ENCODE measurements at places on chromosomes 3 and 15.
A peak's percentile ranks its signal among the peaks of the same experiment; 100 is the strongest.

GRCh38 chr3:116841003-116841735 lies 131.6 kb downstream of the TUSC7 start:
- no peak for DNase-seq
- no peak overlapping the region for H3K4me3 ChIP-seq
- H3K27me3 ChIP-seq, result no peaks in the 10 kb centered on the region
- no peaks in the 10 kb centered on the region for H3K4me1 ChIP-seq

GRCh38 chr3:157354722-157355121 lies 81.9 kb upstream of the PTX3 start:
- H3K4me1 ChIP-seq, result no peaks in the 10 kb centered on the region
- H3K36me3 ChIP-seq, result no peaks in the 10 kb centered on the region
- H3K27ac ChIP-seq, result no peak overlapping the region
- H3K4me3 ChIP-seq, result no peak overlapping the region
- DNase-seq, result no peak

GRCh38 chr3:120506076-120506827 lies 55.5 kb upstream of the FSTL1 start:
- DNase-seq, result no peak
- H3K27me3 ChIP-seq, result no peaks in the 10 kb centered on the region
- H3K36me3 ChIP-seq, result no peaks in the 10 kb centered on the region
- H3K27ac ChIP-seq, result no peak overlapping the region

- H3K27ac ChIP-seq, result peak overlapping the region; percentile 92
- H3K36me3 ChIP-seq, result peaks cover 5% of the 10 kb centered on the region
- peak overlapping the region; percentile 32 for H3K4me3 ChIP-seq
- peaks cover 50% of the 10 kb centered on the region for H3K4me1 ChIP-seq
- H3K27me3 ChIP-seq, result no peaks in the 10 kb centered on the region
- peak; percentile 77 for DNase-seq
Measured at GRCh38 chr3:170154569-170155143, 26.9 kb downstream of the PHC3 start.

DNA sequence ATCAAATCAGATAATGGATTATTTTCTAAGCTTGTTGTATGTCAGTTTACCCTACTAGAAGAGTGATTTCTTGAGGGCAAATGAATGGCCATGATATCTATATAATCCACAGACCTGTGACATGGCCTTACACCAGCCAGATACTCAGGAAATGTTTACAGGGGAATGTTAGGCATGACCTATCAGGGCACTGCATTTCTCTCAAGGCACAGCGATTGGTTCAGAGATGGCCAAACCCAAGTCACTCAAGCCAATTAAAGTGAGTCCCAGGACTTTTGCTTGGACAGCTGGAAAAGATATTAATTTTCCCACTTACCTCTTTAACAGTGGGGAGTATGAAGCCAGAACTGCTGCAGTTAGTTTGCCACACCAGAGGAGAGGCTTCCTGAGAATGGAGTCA lies 28.7 kb upstream of the GATA2 start:
- DNase-seq, result no peak
- H3K4me1 ChIP-seq, result no peaks in the 10 kb centered on the region
- peaks cover 35% of the 10 kb centered on the region for H3K27me3 ChIP-seq
- H3K27ac ChIP-seq, result no peak overlapping the region
- H3K36me3 ChIP-seq, result no peaks in the 10 kb centered on the region
- no peak overlapping the region for H3K4me3 ChIP-seq

GRCh38 chr3:149443545-149443912 lies 31.0 kb upstream of the TM4SF4 start:
- no peak for DNase-seq
- H3K27ac ChIP-seq, result no peak overlapping the region
- peaks cover 11% of the 10 kb centered on the region for H3K4me1 ChIP-seq
- no peaks in the 10 kb centered on the region for H3K27me3 ChIP-seq

- no peak for DNase-seq
- H3K36me3 ChIP-seq, result no peaks in the 10 kb centered on the region
- H3K4me1 ChIP-seq, result no peaks in the 10 kb centered on the region
- no peak overlapping the region for H3K4me3 ChIP-seq
- H3K27ac ChIP-seq, result no peak overlapping the region
Measured at GRCh38 chr15:53681056-53681455, 78.4 kb downstream of the WDR72 start.

DNA sequence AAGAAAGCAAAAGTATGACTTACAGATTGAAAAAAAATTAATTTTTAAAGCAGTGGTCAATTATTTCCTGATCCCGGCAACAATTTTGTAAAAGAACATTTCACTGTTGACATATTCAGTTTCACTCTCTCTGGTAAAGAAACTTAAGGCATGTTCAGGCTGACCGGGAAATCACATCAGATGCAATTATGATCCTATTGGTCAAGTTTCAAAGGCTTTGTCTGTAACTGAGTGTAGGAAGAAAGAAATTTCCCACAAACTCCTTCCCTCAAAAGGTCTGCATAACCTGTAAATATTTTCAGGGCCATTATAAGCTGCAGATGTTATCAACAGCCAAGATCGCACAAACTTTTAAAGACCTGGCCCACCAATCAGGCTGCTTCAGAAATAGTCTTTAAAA lies 205.4 kb upstream of the IGF1R start:
- H3K4me1 ChIP-seq, result no peaks in the 10 kb centered on the region
- H3K27ac ChIP-seq, result no peak overlapping the region
- no peaks in the 10 kb centered on the region for H3K27me3 ChIP-seq
- no peak overlapping the region for H3K4me3 ChIP-seq
- DNase-seq, result no peak
- H3K36me3 ChIP-seq, result no peaks in the 10 kb centered on the region

DNA sequence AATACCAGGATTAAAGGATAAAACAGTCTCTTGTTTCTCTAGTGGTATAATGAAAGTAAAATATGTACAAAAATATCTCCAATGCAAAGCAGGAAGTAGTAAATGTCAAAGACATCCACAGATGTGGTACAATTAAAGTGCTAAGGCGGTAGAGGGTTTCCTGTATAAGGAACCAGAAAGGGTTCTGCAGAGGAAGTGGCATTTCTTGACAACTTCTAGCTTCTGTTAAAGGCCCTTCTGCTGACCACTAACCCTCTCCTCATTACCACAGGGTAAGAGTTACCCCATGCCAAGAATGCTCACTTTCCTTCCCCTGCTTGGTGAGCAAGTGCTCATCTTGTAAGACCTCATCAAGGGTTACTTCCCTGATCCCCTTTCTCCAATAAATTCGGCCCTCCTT lies 883.6 kb upstream of the NR2F2 start:
- H3K4me1 ChIP-seq, result peaks cover 12% of the 10 kb centered on the region
- no peak overlapping the region for H3K4me3 ChIP-seq
- peak; percentile 93 for DNase-seq
- H3K36me3 ChIP-seq, result no peaks in the 10 kb centered on the region
- no peak overlapping the region for H3K27ac ChIP-seq

DNA sequence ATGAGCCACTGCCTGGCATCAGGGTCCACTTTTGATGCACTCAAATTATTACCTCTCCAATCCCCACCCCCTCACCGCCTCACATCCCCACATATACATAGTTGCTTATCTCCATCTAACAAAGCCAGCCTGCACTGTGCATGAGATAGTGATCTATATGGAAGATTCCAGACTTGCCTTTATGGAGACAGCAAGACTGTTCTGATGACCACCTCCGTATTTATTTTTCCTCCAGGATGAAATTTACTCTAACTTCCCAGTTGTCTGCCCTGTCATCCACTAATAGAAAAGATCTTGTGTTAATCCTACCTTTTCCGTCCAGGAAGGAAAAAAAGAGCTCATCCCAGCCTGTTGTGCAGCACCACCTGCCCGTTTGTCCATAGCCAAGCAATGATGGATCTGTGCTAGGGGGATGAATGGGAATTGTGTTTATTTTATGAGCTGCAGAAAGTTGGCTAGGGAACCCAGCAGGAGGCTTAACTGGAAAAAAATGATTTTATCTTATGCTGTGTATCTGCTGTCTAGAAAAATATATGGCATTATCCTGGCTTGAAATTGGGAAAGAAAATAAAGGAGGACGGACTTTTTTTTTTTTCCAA lies 114.5 kb downstream of the CD47 start:
- H3K27ac ChIP-seq, result no peak overlapping the region
- no peak overlapping the region for H3K4me3 ChIP-seq
- no peaks in the 10 kb centered on the region for H3K36me3 ChIP-seq
- no peaks in the 10 kb centered on the region for H3K4me1 ChIP-seq
- DNase-seq, result no peak

Data from MM.1S (cell line).